ENCODE measurements at places on chromosomes 6 and 20.

DNA sequence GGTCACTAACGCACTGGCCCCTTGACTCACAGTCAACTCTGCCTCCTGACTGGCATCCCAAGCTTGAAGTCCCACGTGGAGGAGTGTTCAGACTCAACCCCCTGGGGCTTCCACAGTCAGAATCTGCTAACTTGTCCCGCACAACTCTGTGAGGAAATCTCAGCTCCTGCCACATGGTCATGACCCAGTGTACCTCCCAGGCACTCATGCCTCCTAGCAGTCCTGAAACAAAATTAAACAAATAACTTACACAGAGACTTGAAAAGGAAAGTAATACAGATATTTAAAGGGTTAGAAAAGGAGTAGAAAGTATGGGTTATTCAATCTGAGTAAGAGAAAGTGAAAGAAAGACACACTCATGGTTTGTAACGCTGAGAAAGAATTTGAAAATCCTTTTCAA is 134.9 kb downstream of the GMDS start:
- no peak for DNase-seq

GRCh38 chr6:113627480-113627879 is 229.7 kb upstream of the MARCKS start:
- no peak for DNase-seq

DNA sequence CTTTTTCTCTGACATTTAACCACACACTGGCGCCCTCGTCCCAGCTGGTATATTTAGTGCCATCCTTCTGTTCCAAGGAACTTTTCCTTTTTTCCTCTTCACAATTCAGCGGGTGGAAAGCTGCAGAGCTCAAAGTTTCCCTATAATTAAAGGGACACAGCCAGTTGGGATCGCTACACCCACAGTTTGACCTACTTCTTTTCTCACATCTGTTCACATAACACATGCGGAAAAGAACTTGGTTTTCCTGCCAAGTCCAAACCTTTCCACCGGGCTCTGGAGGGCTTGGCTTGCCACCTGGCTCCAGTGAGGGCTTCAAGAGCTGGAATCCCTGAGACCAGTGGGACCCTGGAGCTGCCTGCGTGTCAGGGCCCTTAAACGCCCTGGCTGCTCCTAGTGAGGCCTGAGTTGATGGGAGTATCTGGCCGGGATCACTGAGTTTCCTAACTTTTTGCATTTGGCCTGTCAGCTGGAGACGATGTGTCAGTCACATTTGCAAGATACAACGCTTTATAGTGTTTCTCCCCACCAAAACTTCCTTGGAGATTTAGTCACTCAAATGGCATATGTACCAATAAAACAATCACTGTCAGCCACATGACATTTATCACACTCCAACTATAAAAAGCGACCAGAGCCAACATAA is 176.0 kb downstream of the SASH1 start:
- DNase-seq, result no peak

- DNase-seq, result no peak
These were observed 6.4 kb upstream of the EXOC2 start for GRCh38 chr6:699319-699718.

DNA sequence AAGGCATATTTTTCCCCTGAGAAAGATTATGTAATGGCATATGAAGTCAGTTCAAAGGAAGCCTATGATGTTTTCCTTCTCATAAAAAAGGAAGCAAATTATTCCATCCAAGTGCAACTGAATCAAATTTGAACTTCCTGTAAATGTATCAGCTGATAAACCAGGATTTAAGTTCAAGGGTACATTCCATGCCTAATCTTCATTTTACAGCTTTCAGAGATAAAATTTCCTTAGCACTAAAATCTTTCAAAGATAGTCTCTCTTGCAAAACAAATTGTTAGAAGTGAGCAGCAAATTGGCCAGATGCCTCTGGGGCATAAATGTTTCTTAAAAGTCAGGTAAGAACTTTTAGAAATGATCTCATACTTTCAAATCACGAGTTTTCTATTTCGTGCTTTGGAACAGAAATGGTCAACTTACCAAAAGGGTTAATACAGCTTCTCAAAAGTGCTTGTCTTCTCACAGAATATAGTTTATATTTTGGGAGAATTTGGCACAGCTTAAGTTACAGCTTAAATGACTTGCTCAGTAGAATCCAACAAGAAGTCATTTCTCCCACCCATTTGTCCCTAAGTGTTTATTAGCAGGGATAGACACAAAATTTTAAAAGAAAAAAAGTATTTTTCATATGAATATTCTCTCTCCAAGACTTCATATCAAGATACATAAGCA is 2.7 kb upstream of the TCF21 start:
- no peak for DNase-seq

GRCh38 chr20:50666709-50667298 is 24.5 kb downstream of the RIPOR3 start:
- no peak for DNase-seq

DNA sequence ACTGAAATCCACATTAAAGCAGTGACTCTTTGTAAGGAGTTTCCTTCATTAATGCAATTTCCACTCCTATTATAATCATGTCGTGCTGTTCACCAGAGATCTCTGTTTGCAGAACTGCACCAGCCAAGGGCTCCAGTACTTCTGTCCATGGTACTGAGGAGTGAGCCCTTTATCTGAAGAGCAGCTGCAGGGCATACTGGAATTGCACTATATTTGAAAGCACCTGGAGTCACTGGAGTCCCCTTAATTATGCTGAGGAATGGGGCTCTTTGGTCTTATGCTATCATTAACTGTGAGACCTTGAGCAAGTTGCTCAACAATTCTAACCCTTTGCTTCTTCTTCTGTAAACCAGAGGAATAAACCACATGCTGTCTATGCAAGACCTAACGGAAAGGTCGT is 61.7 kb upstream of the NUP153 start:
- peak; percentile 6 for DNase-seq

DNA sequence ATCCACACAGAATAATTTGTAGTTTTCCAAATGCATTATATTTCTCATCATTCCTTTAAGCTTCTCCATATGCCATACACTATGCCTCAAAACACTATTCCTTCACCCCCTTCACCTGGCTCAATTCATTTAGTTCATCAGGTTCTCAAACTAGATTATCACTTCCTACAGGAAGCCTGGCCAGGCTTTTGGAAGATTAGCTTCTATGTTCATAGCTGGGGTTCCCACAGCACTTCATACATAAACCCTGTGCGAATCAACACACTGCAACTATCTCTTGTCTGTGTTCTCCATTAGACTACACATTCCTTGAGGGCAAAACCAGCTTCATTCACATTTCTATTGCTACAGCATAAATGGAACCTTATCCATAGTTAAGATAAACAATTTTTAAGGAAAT is 40.5 kb upstream of the PLN start:
- no peak for DNase-seq

DNA sequence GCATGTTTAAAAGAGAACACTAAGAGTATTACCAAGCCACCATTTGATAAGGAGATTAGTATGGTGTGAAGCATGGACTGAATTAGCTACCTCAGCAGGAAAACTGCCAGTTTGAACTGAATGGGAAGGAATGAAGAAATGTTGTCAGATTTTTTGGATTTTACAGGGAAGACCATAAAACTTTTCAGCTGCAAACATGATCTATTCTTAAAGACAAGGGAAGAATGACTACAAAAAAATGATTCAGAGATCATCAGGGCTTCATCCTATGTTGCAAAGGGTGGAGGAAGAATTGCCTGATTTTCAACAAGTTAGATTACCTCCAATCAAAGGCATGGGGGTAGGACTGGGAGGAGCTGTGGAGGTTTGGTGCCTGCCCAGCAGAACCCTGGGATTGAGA is 49.3 kb upstream of the MTRF1L start:
- no peak for DNase-seq

- DNase-seq, result no peak
These were observed 406.9 kb upstream of the MAP3K7 start for GRCh38 chr6:90993770-90994169.

- no peak for DNase-seq
These were observed 102.9 kb upstream of the RNF217 start for GRCh38 chr6:124859366-124859765.

DNA sequence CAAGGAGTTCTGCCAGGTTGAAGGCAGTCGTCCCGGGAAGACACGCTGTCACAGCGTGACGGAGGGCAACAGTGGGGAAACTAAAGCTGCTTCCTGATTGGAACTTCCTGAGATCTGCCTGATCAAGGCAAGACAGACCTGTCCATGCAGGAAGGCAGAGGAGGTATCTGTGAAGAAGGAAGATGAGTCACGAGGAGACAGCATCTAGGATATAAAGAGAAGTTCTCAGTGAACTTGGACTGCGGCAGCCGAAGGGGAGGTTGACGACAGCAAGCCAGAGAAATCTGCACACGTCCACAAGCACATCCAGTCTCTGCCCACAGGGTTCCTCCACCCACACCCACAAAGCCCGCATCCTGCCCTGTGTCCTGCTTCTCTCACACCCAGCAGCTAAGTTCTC is 38.6 kb downstream of the PREP start:
- peak; percentile 16 for DNase-seq

GRCh38 chr20:44768256-44768655 is 22.6 kb downstream of the KCNK15 start:
- DNase-seq, result no peak

DNA sequence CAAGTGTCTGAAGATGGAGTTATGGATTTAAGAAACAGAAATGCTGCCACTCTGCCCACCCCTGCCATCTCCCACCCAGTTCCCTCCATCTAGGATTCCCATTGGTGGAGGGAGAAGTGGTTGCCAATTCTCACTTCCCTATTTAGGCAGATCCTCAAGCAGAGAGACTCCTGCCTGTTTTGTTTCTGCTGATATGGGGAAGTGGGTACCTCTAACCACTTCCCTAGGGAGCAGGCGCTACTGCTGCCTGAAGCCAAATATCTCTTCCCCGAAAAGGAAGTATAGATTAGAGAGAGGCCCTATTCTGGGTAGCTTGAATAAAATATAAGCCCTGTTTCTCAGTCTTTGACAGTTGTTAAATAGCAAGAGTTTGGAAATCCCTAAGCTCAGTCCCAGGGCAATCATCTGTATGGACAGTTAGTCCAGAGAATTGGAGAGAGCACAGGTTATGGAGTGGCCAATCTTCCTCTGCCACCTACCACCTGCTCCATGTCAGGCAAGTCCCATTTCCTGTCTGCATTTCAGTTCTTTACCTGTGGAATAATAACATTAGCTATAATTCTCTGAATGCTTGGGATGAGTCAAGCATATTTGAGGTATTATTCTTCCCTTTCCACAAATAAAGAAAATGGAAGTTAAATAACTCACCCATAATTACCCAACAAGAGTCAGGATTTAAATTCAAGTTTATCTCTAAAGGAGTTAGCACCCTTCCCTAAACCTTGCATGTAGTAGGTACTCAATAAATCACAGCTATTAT is 2.6 kb upstream of the ADGB start:
- no peak for DNase-seq

DNA sequence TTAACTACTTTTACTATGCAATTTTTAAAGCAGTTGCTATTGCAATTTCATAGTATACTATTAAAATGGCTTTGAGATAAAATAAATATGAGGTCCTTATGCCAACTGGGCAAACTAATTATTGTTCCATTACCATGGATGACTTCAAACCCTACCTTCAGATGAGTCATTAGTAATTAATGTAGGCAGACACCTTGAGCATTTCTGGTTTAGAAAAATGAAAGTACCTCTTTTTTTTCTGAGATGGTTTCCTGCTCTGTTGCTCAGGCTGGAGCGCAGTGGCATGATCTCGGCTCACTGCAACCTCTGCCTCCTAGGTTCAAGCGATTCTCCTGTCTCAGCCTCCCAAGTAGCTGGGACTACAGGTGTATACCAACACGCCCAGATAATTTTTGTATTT is 11.9 kb downstream of the ASF1A start:
- DNase-seq, result no peak

- no peak for DNase-seq
These were observed 204.1 kb downstream of the SIM1 start for GRCh38 chr6:100260584-100260983.

DNA sequence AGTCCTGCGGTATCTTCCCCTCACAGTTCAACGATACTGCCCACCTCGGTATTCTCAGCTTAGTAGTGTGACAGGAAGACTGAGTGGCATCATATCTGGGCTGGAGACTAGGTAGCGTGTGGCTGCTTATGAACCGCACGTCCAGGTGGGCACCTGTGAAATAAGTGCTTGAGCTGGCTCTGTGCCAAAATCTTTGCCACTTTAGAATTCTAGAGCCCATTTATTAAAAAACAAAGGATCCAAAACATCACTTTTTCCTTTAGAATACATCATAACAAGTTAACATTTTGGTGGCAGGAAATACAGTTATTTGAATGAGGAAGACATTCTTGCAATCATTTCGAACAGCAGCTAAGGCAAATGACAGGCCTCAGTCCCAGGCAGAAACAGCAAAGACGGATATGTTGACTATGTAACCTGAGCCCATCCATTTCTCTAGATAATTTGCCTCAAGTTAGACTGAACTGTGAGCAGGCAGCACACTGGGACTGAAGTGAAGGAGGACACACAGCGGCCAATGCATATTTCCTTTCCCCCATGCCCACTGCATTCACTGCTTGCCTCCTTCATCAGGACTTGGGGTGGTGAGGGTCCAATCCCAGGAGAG is 136.6 kb downstream of the GMDS start:
- DNase-seq, result no peak

DNA sequence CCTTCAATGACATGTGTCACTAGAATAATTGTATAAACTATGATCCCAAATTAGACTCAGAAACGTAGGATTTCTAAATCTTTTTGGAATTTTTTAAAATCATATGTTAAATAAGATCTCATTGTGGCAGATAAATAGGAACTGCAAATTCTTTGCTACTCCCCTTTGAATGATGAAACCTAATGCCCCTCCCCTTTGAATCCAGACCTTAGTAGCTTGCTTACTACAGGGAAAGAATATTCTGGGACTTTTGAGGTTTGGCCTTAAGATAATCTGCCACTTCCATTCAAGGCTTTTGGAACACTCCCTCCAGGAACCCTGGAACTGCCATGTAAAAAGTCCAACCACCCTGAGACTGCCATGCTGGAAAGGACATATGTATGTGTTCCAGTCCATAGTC is 7.1 kb downstream of the TDP2 start:
- peak; percentile 78 for DNase-seq

- peak; percentile 45 for DNase-seq
These were observed 41.5 kb upstream of the SRF start for GRCh38 chr6:43129434-43130194.

GRCh38 chr6:24775520-24776058 is 852 bp downstream of the GMNN start:
- DNase-seq, result peak; percentile 54

GRCh38 chr20:62202083-62202395 is 18.0 kb downstream of the HRH3 start:
- DNase-seq, result peak; percentile 13
